T1000 (cell line): ENCODE measurements at places on chromosomes 3 and 15.
A peak's percentile ranks its signal among the peaks of the same experiment; 100 is the strongest.

DNA sequence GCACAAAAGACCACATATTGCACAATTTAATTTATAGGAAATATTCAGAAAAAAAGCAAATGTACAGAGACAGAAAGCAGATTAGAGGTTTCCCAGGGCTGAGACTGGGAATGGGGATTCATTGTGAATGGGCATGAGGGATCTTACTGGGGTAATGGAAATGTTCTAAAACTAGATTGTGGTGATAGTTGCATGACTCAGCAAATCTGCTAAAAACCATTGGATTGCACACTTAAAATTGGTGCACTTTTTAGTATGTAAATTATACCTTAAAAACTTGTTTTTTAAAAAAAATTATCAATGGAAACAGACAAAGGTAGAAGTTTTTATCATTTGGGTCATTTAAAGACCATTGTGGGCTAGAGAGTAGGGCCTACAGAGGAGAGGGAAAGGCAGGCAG is 230.6 kb downstream of the IL5RA start:
- DNase-seq: no peak

- DNase-seq: no peak
Observed at GRCh38 chr15:75927601-75928000, 23.9 kb downstream of the FBXO22 start.

DNA sequence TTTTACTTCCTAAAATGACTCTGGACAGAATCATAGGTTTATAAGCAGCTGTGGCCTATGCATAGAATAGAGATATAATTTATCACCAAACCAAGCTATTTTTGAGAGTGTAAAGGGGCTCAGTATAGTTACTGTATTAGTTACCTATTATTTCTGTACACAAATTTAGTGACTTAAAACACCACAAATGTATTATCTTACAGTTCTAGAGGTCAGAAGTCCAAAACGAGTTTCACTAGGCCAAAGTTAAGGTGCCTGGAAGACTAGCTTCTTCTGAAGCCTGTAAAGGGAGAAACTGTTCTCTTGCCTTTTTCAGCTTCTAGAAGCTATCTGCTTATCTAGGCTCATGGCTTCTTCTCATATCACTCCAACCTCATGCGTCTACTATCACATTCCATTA is 30.1 kb downstream of the CCDC54 start:
- no peak for DNase-seq

- no peak for DNase-seq
Observed at GRCh38 chr3:62870321-62870720, 4.9 kb downstream of the CADPS start.

DNA sequence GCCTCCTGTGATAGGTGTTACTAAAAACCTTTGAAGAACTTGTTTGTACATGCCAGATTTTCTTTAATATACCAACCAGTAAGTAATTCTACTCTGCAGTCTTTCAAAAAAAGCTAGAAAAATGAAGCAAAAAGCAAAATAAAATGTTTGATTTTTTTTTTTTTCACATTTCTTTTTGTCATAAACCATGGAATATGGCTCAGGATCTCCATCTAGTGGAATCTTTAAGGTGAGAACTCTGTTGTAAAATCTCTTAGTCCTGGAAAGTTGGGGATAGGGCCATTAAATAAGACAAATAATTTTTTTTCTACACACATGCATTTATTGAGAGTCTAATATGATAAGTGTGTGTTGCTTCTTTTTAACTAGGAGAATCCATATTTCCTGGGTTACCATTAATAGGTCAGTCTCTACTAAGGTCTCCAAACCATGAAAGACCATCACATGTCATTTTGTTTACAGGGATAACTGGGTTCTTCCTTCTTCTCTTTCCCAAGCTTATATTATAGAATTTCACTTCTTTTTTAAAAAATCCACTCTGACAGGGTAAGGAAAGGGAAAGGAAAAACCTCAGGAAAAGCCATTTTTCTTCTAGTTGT is 84.6 kb downstream of the SLC9A9 start:
- DNase-seq: no peak

DNA sequence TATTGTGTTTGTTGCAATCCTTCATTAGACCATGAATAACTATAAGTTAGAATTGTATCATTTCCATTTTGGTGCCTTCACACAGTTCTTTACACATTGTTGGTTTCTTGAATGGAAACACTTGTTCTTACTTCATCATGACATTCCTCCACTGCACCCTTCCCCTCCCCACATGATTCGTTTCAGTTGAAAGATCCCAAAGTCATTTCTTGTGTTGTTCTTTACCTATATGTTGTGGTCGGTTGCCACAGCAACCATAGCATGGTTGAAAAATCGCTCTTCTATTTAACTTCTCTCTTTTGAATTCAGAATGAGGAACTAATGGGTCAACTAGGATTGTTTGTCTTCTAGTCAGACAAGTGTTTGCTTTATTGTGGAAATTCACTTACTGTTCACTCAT is 103.3 kb downstream of the IL1RAP start:
- DNase-seq: no peak

DNA sequence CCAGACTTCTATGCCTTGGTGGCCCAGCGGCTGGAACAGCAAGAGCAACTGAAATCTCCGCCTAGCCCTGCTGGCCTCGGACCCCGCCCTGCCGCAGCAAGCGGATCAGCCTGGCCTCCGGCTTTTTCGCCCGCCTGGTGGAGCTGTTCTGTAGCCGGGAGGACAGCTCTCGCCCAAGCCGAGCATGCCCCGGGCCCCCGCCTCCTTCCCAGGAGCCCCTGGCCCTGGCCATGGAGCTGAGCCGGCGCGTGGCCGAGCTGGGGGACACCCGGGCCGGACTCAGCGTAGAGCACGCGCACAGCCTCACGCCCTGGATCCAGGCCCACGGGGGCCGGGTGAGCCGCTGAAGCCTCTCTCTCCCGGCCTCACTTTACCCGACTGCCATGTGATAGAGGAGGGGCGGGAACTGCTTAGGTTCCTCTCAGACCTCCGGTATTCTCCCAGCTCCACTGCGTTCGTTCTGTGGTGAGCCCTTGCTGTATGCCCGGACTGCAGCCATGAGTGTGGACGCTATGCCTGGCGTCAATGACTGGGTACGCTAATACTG is 24.1 kb upstream of the MRPL3 start:
- DNase-seq: no peak

DNA sequence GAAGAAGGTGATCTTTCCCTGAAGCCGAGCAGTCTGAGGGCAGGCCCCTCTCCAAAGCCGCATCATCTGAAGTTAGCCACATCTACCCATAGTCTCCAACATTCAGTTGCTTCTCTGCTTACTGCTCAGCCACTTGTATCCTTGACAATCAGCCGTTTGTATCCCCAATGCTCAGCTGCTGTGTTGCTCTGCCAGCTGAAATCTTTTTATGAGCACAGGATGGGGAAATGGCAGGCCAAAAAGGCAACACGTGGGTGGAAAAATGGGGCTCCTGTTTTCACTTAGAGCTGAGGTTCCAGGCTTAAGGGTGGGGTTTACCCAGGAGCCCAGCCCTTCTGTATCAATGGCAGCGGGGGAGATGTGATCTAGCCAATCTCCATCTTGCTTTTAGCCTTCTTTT is 36.3 kb downstream of the METTL6 start:
- DNase-seq: no peak

GRCh38 chr3:171086914-171087313 is 60.4 kb upstream of the SLC2A2 start:
- DNase-seq: no peak

GRCh38 chr3:39849992-39850715 is 40.7 kb downstream of the MYRIP start:
- no peak for DNase-seq

- no peak for DNase-seq
Observed at GRCh38 chr15:91468871-91469580, 369.0 kb downstream of the SV2B start.

- DNase-seq: no peak
Observed at GRCh38 chr3:127059072-127059471, 76.2 kb downstream of the PLXNA1 start.

GRCh38 chr3:60456180-60456579 is 795.1 kb downstream of the FHIT start:
- DNase-seq: no peak

GRCh38 chr15:33146051-33146450 is 48.5 kb downstream of the FMN1 start:
- DNase-seq: no peak

GRCh38 chr3:182794455-182795388 is 1.4 kb downstream of the ATP11B start:
- DNase-seq: no peak

DNA sequence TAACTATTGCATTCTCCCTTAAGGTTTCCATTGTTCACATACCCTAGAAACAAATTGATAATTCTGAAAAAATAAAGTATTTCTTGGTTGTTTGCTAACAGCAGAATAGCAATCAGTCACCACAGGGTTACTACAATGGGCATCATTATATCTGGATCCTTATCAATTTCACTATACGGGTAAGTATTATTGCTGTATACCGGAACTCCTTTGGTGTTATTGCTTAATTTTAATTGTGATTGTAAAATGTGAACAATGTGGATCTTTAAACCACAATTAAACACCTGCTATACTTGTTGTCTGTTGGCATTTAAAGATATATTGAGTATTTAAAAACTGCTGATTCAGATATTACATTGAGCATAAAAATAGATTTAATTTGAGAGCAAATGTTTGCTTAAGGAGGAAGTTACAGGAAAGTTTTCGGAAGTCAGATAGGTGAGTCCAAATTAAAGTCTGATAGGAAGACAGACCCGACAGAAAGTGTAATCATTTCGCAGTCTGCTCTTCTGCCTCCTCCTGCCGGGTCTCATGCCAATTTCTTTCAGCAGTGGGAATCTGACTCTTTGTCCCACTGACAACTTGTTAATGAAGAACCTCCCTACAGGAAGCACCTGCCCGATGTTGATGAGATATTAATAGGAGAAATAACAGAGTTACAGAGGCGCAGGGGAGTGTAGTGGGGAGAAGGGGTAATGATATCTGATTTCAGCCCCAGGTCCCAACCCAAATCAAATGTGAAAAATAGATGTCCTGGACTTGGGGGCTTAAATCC is 169.7 kb upstream of the TBC1D5 start:
- DNase-seq: no peak

DNA sequence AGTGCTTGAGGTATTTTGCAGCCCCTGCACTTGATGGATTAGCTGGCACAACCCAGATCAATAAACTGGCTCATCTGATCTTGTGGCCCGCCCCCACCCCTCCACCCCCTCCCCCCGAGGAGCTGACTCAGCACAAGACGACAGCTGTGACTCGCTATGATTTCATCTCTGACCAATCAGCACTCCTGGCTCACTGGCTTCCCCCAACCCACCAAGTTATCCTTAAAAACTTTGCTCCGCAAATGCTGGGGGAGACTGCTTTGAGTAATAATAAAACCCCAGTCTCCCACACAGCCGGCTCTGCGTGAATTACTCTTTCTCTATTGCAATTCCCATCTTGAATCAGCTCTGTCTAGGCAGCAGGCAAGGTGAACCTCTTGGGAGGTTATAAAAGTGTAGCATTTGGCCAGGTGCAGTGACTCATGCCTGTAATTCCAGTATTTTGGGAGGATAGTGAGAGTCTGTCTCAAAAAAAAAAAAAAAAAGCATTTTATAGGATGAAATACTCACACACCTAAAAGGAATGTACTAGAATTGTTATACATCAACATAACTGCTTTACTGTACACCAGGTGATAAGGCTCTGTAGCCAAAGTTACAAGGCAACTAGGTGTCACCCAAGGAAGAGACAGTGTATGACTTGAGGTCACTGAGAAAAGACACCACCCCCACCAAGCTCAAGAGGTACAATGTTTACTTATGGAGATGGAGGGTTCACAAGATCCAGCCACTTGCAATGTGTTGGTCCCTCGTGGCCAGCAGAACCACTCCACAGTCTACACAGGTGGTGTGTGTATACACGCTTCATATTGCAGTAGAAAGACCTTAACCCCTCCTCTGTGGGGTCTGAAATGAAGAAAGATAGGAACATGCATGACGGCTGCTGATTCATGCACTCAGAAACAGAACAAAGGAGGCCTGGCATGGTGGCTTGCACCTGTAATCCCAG is 8.6 kb downstream of the ZNF445 start:
- DNase-seq: peak; percentile 23

GRCh38 chr3:148820361-148821245 is 7.0 kb upstream of the CPB1 start:
- no peak for DNase-seq

GRCh38 chr15:47139965-47140364 is 577.3 kb upstream of the SEMA6D start:
- no peak for DNase-seq

DNA sequence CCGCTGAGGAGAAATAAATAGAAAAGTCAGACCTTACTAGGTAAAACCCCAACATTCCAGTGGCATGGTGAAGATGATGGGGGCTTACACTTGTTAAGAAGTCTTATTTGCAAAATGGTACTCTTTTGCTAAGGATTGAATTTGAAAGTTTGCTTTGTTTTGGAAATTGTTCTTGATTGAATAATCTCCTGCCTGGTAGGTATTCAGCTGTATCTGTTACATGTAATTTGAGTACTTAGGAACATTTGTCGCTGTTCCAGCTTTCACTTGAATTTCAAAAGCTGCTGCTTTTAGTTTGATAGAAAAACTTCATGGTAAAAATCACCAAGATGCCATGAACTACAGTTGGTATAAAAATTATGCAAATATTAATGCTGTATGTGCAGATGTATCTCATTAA is 44.6 kb downstream of the TFG start:
- DNase-seq: no peak

DNA sequence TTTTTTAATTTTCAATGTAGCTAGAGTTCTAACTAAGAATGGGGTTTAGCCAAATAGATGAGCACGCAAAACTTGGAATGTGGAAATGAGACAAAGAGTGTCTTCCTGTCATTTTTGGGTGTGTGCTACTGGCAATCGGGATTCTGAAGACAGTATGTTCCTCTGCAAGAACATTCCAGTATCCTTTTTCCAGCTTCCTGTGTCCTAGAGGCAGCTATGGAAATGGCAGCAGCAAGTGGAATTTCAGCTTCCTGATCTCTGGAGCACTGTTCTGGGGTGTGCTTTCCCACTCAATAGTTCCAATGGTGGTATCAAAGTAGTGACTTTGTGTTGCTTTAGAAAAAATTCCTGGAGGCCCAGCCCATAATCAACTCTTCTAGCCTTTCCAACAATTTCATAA is 642.9 kb upstream of the KCNMB2 start:
- DNase-seq: no peak

- no peak for DNase-seq
Observed at GRCh38 chr15:99122831-99123712, 18.2 kb downstream of the SYNM start.

- peak; percentile 12 for DNase-seq
Observed at GRCh38 chr3:87082796-87083440, 92.0 kb upstream of the VGLL3 start.

DNA sequence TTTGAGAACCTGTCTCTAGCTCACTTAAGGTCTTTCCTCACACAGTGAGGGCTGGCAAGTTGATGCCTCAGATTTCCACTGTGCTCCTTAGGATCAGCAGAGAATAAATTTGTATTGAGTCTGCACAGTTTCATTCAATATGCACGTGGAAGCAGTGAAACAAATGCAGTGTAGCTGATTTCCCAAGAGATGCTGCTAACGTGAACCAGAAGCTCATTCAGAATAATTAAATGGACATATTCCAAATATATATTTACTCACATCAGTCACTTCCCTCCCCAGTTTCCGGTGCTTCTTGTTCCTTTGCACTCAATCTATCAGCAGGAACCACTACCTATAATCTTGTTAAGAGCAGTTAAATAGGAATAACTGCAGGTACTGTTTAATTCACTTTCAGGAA is 86.1 kb downstream of the UNC13C start:
- DNase-seq: no peak
